Pancreas (tissue), 10 donors: ENCODE measurements at places on chromosomes 6 and 20.

DNA sequence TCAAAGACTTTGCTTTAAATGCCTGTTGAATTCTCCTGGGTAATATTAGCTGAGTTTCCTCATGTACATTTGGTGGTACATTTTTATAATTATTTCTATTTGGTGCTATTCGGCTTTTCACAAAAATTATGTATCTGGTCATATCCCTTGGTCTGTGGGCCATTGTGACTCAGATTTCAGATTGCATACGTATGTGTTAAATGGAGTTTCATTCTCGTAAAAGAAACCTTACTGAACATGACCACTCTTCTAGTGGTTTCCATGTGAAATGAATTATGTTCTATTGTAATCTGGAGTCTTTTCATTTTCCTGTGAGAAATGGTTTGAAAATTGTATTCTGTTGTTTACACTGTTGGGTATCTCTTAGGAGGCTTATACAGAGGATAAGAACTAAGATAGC lies 386.2 kb upstream of the FLRT3 start:
- DNase-seq, result no peak

GRCh38 chr6:89711801-89712200 lies 73.3 kb upstream of the LYRM2 start:
- no peak for DNase-seq

GRCh38 chr20:46117704-46118467 lies at the start of gene CD40:
CD40 (plus strand) TSS chr20:46118314; CDS start chr20:46118344, 30 bp downstream.
- DNase-seq, result peak; percentile 93

GRCh38 chr6:116969211-116969863 lies 92.3 kb downstream of the RFX6 start:
- DNase-seq, result no peak

DNA sequence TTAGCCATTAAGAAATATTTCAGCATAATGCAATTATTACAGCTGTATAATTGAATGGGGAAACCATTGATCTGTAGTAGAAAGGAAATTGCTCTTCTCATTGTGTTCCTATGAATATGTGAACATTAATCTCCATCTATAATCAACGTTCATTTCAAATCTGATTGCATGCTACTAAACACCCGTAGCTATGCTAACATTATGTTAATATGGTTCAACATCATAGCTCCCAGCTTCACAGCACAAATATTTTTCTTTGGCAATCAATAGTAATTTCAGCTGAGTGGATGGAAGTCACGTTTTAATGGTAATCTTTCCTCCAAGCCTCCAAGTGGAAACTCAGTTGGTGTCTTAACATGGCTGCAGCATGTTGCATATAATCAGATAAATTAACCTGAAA lies 454.4 kb downstream of the MAFB start:
- DNase-seq, result no peak

DNA sequence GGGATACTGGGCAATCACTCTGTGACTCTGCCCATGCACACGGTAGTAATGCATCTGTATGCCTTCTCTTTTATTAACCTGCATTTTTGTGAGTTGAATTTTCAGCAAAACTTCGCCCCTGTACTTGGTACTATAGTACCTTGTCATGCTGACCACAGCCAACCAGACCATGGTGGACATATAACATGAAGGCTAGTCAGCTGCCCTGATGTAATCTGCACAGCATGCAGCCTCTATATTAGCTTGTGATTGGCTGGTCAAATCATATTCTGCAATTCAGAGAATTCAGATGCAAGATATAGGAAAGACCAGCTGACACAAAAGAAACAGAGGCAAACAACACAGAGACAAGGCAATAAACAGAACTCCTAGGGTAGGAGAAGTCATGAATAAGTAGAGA lies 200.9 kb upstream of the JARID2 start:
- no peak for DNase-seq

DNA sequence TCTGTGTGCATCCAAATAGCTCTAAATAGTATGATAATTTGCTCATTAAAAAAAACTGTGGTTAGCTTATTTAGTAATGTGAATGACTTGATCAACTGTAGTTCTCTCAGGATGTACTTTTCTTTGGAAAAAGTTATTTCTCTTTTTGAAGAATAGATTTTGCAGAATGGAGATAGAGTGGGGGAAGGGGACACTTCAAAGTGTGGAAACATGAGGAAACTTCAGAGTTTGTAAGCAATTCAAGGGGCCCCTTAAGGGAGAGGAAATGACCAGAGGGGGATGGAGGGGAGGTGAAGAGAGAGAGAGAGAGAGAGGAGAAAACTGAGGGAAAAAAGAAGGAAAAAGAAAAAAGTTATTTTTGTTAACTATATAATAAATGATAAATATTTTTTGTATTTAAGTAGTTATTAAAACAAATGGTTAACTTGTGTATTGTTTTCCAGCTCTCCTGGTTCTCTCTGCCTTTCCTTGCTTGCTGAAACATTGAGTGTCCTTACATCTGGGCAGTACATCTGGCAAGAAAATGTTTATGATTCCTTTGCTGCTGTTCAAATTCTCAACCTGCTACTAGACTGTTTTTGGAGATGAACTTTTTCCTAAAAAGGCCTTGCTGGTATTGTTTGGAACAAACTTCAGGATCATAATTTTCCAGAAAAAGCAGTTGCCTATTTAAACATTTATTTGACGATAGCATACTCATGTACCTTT lies 497.5 kb upstream of the CITED2 start:
- DNase-seq, result no peak

GRCh38 chr20:20207291-20207690 lies 155.0 kb downstream of the CFAP61 start:
- DNase-seq, result no peak

- DNase-seq, result no peak
Observed at GRCh38 chr20:5919626-5920544, 30.4 kb downstream of the TRMT6 start.

- no peak for DNase-seq
Observed at GRCh38 chr20:19512886-19513677, 245.0 kb upstream of the RIN2 start.

DNA sequence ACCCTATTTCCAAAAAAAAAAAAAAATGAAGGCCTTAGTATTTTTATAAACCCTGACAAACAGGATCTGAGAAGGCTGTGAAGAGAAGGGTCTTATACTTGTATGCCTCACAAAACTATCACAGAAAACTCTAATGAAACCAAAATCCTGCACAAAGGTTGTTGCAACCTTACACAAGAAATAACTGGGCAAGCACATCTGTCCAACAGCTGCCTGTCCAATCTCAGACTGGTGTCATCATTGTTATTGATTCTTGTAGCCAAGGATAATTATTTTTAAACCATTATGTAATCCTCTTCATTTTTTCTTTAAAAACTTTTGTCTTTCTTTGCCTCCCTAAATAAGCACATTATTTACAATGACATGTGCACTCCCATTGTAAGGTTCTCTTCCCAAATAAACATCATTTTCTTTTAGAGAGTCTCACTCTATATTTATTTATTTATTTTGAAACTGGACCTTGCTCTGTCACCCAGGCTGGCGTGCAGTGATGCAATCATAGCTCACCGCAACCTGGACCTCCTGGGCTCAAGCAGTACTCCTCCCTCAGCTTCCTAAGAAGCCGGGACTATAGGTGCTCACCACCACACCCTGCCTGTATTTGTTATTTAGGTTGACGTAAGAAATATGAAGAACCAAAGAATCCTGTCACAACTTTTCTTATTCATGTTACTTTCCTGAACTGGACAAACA lies 697.1 kb downstream of the DOK5 start:
- no peak for DNase-seq

GRCh38 chr20:53828682-53829254 lies 235.1 kb upstream of the ZNF217 start:
- DNase-seq, result no peak

- no peak for DNase-seq
Observed at GRCh38 chr20:47129306-47129705, 227.2 kb downstream of the ZMYND8 start.

DNA sequence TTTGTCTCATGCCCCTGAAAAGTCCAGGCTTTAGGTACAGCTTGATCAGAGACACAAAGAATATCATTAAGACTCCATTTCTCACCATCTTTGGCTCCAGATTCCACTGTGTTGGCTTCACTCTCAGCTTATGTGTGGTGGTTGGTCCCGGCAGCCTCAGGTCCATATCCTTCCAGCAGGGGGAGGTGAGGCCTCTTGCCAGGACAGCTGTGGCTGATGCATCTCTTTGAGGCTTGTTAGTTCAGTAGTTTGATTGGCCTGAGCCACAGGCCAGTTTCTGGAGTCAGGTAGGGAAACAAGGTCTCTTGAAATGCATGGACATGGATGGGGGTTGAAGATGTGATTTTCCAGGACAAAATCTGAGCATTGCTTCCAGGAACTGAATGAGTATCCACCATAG lies 62.4 kb downstream of the JAG1 start:
- peak; percentile 59 for DNase-seq

- no peak for DNase-seq
Observed at GRCh38 chr6:32424589-32425300, 14.9 kb upstream of the HLA-DRA start.

DNA sequence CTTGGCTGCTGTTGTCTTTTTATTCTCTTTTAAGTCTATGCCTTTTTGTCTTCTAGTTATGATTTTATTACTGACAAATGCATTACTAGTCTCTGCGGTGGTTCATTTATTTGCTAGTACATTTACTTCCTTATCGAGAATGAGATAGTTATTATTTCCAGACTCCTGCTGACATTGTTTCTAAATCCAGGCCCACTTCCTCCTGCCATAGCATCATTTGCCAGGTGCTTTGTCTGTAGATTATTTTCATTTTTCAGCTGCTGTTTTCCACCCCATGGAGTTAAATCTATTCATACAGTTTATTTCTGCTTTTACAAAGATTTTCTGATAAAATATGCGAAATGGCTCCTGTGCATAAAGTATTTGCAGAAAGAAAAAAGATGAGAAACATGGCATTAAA lies 459.7 kb downstream of the MMUT start:
- no peak for DNase-seq

DNA sequence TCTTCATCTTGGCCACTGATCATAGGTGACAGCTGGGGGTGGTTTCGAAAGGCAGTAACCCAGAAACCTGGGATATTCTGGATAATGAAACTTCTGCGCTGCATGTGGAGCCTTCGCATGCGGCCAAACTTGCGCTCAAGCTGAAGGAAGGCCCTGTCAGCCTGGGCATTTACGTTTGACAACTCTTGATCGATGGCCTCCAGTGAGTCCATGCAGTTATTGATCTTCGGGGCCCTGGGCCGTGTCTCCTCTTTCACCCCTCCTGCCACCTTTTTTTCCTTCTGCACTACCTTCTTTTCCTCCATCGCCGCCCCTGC lies 729 bp downstream of the TSPYL4 start:
- DNase-seq, result no peak

DNA sequence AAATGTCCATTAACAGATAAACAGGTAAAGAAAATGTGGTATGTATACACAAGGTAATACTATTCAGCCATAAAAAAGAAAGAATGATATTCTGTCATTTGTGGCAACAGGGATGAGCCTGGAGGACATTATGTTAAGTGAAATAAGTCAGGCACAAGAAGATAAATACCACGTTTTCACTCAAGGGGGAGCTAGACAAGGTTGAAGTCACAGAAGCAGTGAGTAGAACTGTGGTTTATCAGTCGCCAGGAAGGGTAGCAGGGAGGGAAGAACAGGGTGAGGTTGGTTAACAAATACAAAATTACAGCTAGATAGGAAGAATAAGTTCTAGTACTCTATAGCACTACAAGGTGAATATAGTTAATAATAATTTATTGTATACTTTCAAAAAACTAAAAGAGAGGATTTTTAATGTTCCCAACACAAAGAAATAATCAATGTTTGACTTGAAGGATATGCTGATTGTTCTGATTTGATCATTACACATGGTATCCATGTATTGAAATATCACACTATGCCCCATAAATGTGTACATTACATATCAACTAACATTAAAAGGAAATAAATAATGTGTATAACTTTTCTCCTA lies 21.1 kb downstream of the RTN4IP1 start:
- no peak for DNase-seq

- no peak for DNase-seq
Observed at GRCh38 chr6:125954735-125955339, 1.7 kb upstream of the HINT3 start.

DNA sequence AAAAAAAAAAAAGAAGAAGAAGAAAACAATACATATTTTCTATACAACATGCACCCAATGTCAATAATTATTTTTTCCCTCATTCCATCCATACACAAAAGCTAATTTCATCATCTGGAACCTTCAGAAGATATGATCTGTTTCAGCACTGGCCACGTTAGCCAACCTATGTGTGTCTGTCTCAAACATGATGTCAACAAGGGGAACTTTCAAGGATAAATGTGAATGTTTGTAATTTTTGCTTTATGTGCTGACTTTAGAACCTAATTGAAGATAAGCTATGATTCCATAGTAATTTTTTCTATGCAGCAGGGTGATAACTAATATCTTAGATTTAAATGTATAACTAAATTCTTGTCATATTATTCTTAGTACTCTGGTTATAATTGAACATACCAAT lies 37.9 kb downstream of the IPCEF1 start:
- DNase-seq, result no peak

DNA sequence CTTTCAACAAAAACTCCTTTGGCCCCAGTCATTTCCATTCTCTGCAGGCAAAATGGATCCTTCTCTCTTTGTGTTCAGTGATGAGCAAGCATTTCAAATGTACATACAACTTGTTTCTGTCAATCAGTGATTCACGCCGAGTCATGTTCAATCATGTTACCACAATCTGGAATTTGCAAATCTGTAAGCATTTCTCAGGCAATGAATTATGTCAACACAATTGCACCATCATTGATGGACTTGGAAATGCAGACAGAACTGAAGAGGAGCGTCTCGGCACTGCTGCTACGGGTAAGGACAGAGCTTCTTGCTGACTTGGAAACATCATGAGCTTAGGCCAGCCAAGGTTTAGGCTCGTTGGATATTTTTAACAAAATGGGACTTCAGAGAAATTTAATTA lies 132.8 kb upstream of the AGPAT4 start:
- DNase-seq, result no peak

- no peak for DNase-seq
Observed at GRCh38 chr20:53952528-53953096, 117.8 kb downstream of the BCAS1 start.

- no peak for DNase-seq
Observed at GRCh38 chr6:166465003-166465399, 82.3 kb upstream of the MPC1 start.
